ENCODE measurements at places on chromosomes 3 and 15.

- no peak for DNase-seq
Observed at GRCh38 chr3:30341851-30342250, 264.6 kb upstream of the TGFBR2 start.

DNA sequence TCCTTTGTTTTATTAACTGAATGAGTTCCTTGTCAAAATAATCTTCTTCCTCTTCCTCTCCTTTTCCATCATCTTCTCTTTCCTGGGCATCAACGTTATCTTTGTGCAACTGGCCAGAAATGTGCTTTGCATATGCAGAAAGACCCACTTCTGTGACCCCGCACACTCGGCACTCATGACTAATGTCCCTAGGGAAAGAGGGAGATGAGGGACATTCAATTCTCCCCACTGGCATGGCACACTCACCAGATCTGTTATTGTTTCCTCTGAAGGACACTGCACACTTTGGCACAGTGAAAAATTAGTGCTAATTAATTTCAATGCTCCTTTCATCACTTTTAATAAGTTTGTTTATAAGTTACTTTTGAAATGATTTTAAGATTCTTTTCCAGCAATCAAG lies 34.0 kb downstream of the ZNF106 start:
- no peak for DNase-seq

GRCh38 chr15:35089551-35089950 lies 4.5 kb upstream of the NANOGP8 start:
- no peak for DNase-seq

- no peak for DNase-seq
Observed at GRCh38 chr15:40226736-40227135, 12.1 kb upstream of the PAK6 start.

DNA sequence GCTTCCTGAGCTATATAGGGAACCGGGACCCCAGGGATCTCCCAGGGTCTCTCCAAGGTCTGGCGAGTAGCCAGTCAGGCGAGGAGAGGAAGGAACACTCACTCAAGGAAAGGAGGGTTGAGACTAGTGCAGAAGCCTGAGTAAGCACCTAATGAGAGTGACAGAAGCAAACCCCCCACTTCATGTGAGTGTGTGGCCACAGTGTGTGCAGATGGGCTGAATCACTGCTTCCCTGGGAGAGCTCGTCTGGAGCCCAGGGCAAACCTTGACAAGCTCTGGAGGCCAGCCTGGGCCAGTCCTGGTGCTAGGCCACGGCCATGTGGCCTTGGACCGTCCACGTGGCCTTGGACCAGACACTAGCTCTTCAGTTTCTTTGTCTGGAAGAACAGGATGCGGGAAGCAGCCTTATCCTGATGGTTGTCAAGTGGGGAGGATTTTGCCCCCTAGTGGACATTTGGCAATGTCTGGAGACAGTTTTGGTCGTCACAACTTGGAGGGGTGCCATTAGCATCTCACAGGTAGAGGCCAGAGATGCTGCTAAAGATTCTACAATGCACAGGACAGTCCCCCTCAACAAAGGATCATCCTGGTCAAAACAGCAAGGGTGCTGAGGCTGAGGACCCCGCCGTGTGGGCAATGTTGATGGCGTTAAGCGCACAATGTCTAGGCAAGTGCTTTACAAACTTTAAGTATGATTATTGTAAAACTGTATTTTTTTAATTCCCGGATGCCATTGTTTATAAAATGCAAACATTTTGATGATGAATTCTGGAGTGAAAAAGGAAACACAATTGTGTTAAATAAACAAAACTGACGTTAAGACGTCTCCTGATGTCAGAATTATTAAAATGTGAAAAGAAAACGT lies 34.8 kb upstream of the CTSH start:
- DNase-seq, result peak; percentile 20

DNA sequence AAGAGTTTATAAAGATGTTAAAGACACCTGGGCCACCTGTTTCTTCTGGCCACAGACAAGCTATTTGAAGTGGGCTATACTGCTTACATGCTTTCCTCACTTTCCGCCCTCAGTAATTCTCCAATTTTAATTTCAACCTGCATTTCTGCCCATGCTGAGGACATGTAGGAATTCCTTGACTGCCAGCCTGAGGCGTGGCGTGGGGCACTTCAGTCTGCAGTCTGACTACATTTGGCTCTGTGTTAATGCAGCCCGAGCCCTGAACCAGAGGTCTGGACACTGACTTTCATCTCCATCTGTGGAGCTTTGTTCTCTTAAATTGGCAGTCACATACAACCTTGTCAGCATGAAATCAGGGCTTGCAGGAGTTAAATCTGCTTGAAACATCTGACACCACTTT lies 8.5 kb downstream of the UQCC5 start:
- DNase-seq, result no peak

DNA sequence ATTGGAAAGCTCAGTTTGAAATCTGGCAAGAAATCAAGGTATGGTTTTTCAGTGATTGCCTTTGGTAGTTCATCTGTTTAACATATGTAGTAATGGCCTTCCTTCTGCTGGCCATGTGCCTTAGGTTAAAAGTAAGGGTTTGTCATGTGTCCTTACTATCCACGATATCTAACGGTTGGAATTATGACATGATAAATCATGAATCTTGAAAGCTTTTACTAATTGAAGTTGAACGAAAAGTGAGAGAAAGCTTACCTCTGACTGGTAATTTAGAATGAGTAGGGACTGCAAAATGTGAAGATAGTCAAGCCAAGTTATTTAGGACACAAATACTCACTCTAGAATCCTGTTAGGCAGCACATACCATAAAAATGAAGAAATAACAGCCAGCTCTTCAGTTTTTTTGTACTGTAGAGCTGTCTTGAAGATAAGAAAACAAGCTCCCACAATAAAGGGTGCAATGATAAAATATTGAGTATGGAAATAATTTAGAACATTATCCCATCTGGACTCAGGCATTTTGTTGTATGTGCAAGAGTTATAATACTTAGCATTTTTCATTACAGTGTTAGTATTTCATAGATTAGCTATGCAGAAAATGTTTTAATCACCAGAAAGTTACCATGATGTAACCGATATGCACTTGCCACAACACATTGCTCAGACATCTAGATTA lies 303.4 kb downstream of the ZNF385D start:
- DNase-seq, result no peak

- DNase-seq, result no peak
Observed at GRCh38 chr3:11737742-11738141, 94.0 kb upstream of the VGLL4 start.

GRCh38 chr3:195450731-195451229 lies 8.0 kb upstream of the ACAP2 start:
- no peak for DNase-seq

GRCh38 chr3:16255726-16256125 lies 9.0 kb downstream of the DPH3 start:
- no peak for DNase-seq

- DNase-seq, result no peak
Observed at GRCh38 chr3:151599103-151599672, 134.5 kb upstream of the AADACL2 start.

GRCh38 chr3:14609506-14609905 lies 42.1 kb upstream of the CCDC174 start:
- no peak for DNase-seq

DNA sequence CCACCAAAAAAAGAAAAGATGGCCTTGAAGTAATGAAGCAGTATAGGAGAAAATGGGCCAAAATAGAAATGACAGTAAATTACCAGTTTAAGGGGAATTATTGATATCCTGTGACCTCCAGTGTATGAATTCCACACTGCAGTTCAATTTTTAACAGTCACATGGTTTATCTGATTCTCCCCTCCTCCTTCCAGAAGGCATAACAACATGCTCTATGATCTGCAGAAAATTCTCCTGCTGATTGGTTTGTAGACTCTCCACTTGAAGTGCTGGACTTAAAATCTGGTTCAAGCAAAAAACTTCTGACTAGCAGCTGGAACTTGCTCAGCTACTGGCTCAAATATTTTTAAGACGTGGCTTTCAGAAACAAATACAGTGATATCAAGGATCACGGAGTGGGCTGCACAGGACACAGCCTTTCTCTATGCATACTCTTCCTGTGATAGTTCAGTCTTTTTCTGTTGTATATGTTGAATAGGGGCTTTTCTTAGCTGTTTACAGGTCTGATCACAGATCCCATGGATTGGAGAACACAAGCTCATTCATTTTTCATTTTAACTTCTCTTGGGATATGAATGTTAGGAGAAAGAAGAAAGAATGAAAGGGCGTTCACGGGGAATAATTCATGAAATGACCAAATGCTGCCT lies 211.5 kb downstream of the LSAMP start:
- DNase-seq, result no peak

GRCh38 chr15:96264351-96264798 lies 66.1 kb upstream of the NR2F2 start:
- no peak for DNase-seq

GRCh38 chr3:69441040-69441439 lies 55.2 kb upstream of the FRMD4B start:
- no peak for DNase-seq

- peak; percentile 15 for DNase-seq
Observed at GRCh38 chr3:157067114-157067513, 92.8 kb downstream of the CCNL1 start.

DNA sequence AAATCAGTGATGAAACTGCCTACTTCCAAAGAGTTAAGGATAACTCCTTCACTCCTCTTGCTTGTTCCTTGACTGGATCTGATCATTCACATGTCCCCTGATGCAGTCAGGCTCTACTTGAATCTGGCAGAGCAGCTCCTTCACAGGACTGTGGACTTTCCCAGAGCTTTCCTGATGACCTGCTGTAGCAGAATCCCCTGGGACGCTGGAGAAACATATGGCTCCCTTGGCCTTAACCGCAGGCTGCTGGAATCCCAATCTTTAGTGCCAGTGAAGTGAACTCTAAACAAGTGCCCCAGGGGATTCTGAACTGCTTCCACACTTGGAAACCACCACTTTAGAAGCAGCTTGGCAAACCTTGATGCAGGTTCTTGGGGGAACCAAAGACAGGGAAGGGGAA lies 217.8 kb downstream of the CHST2 start:
- no peak for DNase-seq

- DNase-seq, result peak; percentile 24
Observed at GRCh38 chr3:52481819-52482521, 13.2 kb upstream of the STAB1 start.

GRCh38 chr3:129673012-129673411 lies 66.5 kb upstream of the PLXND1 start:
- no peak for DNase-seq

Data from T-helper 9 cell (primary cell).